Calu3 (cell line): ENCODE measurements at places on chromosomes 1 and 21. TPM values are rescaled to one million over a fixed set of nuclear protein-coding genes. Genes with fewer than 3 reads are reported as not detected.

The AGT gene
- 27.5 and 49.6 TPM in 2 replicates for total RNA-seq

The DIO1 gene
- total RNA-seq, result not detected in 2 replicates

The FOXJ3 gene
- total RNA-seq, result 51.4 and 52.4 TPM in 2 replicates

The SDHB gene
- total RNA-seq, result 70.1 TPM in 2 replicates

The UBE2Q1 gene
- 96.7 and 108 TPM in 2 replicates for total RNA-seq

The NUDT4B gene
- 0.78 and 1.7 TPM in 2 replicates for total RNA-seq

The AMPD1 gene
- total RNA-seq, result not detected in 2 replicates

The NPPA gene
- not detected in 2 replicates for total RNA-seq

The DPT gene
- total RNA-seq, result not detected in 2 replicates

The PCBP3 gene
- total RNA-seq, result 0.78 and 1.4 TPM in 2 replicates

The HSPA6 gene
- 1.3 and 1.9 TPM in 2 replicates for total RNA-seq

The SAMD11 gene
- 0.27 and 0.54 TPM in 2 replicates for total RNA-seq
